ENCODE measurements at places on chromosomes 2 and 18. TPM values are rescaled to one million over a fixed set of nuclear protein-coding genes. Genes with fewer than 3 reads are reported as not detected.

Gene AFF3
- not detected for total RNA-seq

Gene CERKL
- not detected for total RNA-seq

Gene KRTCAP3
- total RNA-seq: 29.4 TPM

Gene ABCA12
- 2.7 TPM for total RNA-seq

Gene DCTN1
- 118 TPM for total RNA-seq

Gene OR6B2
- total RNA-seq: not detected

Gene INHBB
- not detected for total RNA-seq

Gene RUFY4
- total RNA-seq: not detected

Gene SLC14A1
- total RNA-seq: not detected

Gene TANC1
- total RNA-seq: 19.3 TPM

Gene SERPINB5
- total RNA-seq: 426 TPM

Gene CYS1
- 1.3 TPM for total RNA-seq

Gene CNRIP1
- total RNA-seq: 0.61 TPM

Gene SPC25
- total RNA-seq: 2.0 TPM

Gene RGPD4
- total RNA-seq: not detected

Gene G6PC2
- total RNA-seq: not detected

Gene IL36RN
- total RNA-seq: 0.15 TPM

Gene KIF5C
- under 0.01 TPM for total RNA-seq

Gene TUBA4B
- total RNA-seq: not detected

Gene KCNK3
- total RNA-seq: not detected

Gene CXCR4
- total RNA-seq: not detected

Gene TAF4B
- total RNA-seq: 7.8 TPM

Gene TXNDC2
- 0.34 TPM for total RNA-seq

Gene GNLY
- not detected for total RNA-seq

Gene GAREM1
- 3.4 TPM for total RNA-seq

Gene SNED1
- total RNA-seq: 1.2 TPM

Gene TEX44
- not detected for total RNA-seq

Gene GPAT2
- 2.8 TPM for total RNA-seq

Gene ANKMY1
- total RNA-seq: 6.1 TPM

Gene SPEG
- total RNA-seq: 13.8 TPM

Gene IL18R1
- 2.1 TPM for total RNA-seq

Gene ALPI
- not detected for total RNA-seq

Gene WDR35
- total RNA-seq: 5.7 TPM

Gene FSIP2
- total RNA-seq: 0.08 TPM

Gene RETSAT
- 47.9 TPM for total RNA-seq

Gene MC4R
- not detected for total RNA-seq

Gene EIF4E2
- 65.3 TPM for total RNA-seq

Gene CWC22
- total RNA-seq: 13.5 TPM

Gene C2orf80
- not detected for total RNA-seq

Gene CPS1
- 14.5 TPM for total RNA-seq

Gene MTCL1
- 19.6 TPM for total RNA-seq

Gene PLB1
- total RNA-seq: 1.4 TPM

Gene DUSP19
- 1.1 TPM for total RNA-seq

Gene DHRS9
- not detected for total RNA-seq

Gene RAB12
- 53.6 TPM for total RNA-seq

Data from hair follicular keratinocyte (primary cell).